Stimulated activated CD4-positive, alpha-beta T cell treated with anti-CD3 and anti-CD28 coated beads, Interleukin-4, amount 100 ng/mL, for 48 hours (primary cell): ENCODE measurements at places on chromosomes 1 and 21.

DNA sequence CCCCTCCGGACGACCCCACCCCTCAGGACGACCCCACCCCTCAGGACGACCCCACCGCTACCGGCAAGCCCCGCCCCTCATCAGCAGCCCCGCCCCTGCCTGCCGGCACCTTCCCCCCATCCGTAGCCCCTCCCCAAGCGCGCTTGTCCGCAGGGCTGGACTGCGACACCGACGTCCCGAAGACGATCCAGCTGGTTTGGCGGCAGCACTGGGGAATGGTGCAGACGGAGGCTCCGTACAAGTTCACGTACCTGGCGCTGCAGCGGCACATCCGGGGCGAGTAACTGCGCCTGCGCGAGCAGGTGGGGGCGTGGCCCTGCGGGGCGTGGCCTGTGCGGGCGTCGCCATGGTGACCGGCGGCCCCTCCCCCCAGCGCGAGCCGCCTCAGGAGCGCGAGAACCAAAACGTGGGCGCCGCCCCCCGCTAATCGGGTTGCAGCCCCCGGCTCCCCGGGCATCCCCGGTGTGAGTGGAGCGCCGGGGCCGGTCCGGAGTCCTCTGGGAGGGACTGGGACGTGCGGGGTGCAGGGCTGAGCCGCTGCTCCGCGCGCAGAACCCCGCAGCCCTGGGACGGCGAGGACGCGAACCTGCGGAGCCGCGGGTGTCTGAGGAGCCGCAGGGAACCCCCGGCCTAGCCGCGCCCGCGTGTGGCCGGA is 4.9 kb downstream of the RNF223 start:
- DNase-seq = peak; percentile 93

GRCh38 chr1:36849956-36850355 is 184.4 kb downstream of the GRIK3 start:
- DNase-seq = no peak

DNA sequence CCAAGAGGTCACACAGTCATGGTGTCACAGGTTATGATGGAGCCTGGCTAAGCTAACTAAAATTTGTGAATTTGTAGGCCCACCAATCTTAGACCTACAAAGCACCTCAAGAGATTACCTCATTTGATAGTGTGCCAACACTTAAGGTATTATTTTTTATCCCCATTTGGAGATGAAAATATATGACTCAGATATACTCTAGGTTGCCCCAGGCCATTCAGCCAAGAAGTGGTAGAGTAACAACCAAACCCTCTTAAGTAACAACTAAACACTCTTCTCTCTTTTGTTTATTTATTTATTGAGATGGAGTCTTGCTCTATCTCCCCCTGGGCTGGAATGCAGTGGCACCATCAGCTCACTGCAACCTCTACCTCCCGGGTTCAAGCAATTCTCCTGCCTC is 14.3 kb downstream of the NPL start:
- no peak for DNase-seq

DNA sequence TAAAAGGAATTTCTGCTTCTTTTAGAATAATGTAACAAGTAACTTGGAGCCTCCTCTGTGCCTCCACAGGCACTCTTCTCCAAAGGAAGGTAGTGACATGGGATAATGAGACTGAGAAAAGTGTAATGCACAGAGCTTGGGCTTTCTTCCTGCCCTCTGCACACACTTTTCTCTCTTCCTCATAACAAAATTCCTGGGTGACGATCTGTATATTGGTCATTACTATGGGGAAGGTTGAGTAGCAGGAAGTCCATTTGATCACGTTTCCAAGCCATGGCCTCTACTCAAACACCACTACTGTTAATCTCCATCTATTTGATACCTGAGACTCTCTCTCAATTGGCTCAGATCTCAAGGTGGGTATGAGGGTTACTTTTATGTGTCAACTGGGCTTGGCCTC is 113.9 kb downstream of the GRIK1 start:
- DNase-seq = no peak

DNA sequence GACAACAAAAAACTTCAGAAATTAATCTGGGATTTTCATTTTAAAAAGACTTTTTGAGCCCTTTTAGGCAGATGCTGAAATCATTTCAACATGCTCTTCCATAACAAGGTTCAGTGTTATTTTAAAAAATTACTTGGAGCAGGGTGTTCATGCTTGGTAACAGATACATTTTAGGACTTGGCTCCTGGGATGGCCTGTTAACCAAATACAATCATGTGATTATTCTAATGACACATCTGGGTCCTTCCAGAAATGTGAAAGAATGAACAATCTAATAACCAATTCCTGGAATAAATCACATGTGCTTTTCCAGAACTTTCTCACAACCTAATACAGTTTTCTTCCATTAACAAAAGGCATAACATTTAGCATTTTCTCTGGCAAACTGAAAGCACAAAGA is 379.8 kb upstream of the RUNX1 start:
- DNase-seq = no peak

- no peak for DNase-seq
Observed at GRCh38 chr1:75123756-75124155, 10.4 kb upstream of the LHX8 start.

DNA sequence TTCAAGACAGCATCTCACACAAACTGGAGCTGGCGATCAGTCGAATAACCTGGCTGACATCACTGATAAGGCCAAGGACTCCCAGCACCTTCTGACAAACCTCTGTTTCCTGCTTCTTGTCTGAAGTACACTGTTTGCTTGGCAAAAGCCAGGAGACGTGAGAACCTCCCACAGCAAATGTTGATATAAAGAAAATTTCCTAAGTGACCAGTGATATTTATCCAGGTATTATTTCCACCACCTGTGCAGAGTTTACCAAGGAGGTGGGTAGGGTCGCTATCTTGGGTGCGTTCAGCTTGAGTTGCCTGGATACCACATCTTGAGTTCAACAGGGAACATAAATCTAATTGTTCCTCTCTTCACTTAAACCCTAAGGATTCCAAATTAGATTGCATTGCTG is 72.9 kb downstream of the SETD4 start:
- DNase-seq = no peak

DNA sequence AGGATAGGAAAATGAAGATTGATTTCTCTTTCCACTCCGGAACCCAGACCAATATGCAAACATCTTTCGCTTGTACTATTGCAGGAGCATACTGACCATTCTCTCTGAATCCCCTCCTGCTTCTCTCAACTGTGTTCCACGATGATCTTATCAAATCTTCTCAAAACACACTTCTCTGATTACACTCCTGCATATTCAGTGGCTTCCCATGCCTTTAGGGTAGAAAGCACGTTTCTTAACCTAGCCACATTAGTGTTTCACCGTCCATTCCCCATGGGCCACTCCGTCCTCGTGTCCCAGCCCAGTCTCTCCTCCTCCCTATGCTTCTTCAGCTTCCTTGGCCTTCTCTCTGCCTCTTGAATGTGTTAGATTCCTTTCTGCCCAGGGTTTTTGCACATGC is 198.5 kb downstream of the ZP4 start:
- no peak for DNase-seq

- no peak for DNase-seq
Observed at GRCh38 chr1:168469690-168470089, 74.1 kb downstream of the XCL2 start.

GRCh38 chr1:89927049-89927448 is 67.9 kb upstream of the ZNF326 start:
- DNase-seq = no peak

DNA sequence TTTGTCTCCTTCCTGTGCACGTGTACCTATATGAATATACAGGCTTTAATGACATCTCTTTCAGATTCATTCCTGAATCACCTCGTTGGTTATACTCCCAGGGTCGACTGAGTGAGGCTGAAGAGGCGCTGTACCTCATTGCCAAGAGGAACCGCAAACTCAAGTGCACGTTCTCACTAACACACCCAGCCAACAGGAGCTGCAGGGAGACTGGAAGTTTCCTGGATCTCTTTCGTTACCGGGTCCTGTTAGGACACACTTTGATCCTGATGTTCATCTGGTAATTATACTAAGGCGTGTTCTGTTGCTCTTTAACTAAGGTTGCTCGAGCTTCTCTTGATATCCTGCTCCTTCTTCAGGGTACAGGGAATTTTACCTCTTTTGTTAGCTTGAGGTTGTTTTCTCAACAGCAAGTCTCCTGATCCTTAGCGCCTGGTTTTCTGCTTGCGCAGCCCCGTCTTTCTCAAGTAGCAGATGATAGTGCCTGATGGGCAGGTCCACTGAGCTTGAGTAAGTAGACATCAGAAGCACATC is 55.1 kb downstream of the SLC22A15 start:
- no peak for DNase-seq

GRCh38 chr1:37673920-37674319 is 18.4 kb upstream of the CDCA8 start:
- DNase-seq = peak; percentile 35

DNA sequence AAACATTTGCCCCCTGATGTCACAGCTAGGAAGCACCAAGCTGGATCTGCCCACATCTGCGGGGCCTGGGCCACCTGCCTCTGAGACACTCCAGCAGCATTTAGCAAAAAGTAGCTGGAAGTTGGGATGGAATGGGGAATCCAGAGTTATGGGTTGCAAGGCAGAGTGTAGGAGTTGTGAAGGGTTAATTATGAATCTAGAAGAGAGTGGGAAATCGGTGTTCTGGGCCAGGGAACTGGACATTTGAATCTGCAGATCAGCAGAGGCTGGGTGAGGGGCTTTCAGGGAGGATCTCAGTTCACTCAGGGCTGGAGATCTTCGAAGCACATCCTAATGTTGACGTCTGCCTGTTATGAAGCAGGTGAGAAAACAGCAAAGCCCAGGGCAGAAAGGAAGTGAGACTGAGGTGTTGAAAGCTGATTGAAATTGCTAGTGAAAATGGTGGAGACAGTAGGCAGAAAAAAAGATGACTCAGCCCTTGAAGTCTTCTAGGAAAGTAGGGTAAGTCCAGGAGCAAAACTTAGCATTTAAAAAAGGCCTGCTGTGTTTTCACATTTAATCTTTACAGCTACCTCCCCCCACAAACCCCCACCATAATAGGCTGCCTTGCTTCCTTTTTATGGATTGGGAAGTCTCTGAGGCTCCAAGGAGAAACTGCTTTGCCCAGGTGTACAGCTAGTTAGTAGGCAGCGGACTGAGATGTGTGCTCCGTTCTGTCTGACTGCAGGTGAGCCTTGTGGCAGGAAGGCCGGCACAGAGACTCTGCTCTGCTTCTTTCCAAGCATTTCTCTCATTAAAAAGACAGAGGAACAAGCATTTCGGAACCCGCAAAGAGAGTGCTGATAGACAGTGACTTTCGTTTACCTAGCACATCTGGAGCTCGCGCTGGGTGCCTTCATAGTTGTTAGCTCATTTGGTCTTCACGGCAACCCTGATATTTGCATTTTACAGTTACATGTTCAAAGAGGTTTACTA is 7.2 kb downstream of the VANGL1 start:
- DNase-seq = no peak

- DNase-seq = no peak
Observed at GRCh38 chr1:220974431-220974830, 95.2 kb downstream of the HLX start.

DNA sequence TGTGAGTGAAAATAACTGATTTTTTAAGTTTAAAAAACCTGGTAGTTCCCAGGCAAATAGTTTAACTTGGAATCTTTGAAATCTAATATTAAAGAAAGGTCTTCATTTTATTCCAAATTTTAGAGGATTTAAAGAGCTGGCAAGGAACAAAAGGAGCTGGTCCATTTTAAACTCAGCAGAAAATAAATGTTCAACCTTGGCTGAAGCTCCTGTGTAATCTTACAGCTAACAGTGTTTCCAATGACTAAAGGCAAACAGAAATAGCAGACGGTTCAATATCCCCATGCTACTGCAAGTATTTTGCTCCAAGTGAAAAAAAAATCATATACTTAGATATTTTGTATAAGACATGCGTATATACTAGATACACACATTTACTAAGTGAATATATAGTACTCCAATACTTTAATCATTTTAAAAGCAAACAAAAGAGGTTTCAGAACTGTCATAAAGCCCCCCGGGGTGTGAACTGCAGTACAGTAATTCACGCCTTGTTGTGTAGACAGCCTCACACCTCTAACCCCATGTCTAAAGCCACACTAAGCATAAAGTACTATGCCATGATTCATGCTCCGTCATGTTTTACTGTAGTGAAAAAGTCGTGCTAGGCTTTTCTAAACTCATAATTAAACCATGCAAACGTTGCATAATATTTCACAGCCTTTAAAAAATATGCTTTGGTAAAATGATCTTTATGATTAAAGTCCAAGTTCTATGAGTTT is 132.2 kb downstream of the CLIC6 start:
- DNase-seq = no peak

GRCh38 chr1:1536938-1537546 is 3.4 kb downstream of the TMEM240 start:
- DNase-seq = no peak

GRCh38 chr1:110255392-110255787 is 45.3 kb downstream of the KCNC4 start:
- no peak for DNase-seq

GRCh38 chr1:74427681-74428080 is 84.7 kb downstream of the LRRC53 start:
- no peak for DNase-seq

DNA sequence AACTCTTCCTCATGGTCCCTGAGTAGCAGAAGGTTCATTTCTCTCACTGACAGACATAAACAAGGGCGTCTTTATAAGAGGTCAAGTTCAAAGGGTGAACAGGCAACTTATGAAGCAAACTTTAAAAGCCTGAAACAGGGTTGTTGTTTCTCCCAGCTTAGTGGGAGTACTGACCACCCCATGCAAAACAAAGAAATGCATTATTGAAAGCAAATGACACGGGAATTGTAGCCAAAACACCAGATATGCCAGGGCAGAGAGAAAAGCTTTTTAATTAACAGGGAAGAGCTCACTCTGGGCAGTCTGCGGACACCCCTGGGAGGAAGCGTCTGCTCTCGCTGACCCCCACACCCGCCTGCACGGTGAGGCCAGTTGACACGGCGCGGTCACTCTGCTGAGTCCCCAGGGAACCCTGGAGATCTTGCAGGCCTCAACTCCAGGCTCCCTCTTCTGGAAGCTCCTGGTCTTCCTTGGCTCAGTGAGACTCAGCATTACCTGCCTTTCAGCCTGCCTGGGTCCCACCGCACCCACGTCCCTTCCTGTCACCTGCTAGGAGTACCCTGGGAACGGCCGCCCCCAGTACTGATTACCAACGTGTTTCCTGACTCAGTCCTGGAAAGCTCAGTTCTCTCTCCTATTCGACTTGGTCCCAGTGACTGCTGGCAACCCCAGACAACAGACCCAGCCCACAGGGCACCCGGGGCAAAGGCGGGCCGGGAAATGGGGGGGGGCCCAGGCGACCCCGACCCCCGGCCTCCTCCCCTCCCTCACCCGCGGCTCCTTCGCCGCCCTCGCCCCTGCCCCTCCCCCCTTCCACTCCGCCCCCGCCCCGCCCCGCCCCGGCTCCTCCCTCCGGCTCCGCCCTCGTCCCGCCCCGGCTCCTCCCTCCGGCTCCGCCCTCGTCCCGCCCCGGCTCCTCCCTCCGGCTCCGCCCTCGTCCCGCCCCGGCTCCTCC is 972 bp downstream of the CFAP410 start:
- no peak for DNase-seq
